Body of pancreas (tissue), 4 donors: ENCODE measurements at places on chromosomes 2 and 18. TPM values are rescaled to one million over a fixed set of nuclear protein-coding genes. Genes with fewer than 3 reads are reported as not detected.

Gene GRHL1
- 4.2 TPM for total RNA-seq

Gene RNF152
- total RNA-seq, result 11.5 TPM

Gene LOXHD1
- total RNA-seq, result 0.26 TPM

Gene MOGAT1
- 1.8 TPM for total RNA-seq

Gene DOK6
- total RNA-seq, result under 0.01 TPM

Gene REG3A
- total RNA-seq, result 831 TPM

Gene UGT1A7
- not detected for total RNA-seq

Gene RTP5
- total RNA-seq, result not detected
